ENCODE measurements at places on chromosomes 1 and 21.

DNA sequence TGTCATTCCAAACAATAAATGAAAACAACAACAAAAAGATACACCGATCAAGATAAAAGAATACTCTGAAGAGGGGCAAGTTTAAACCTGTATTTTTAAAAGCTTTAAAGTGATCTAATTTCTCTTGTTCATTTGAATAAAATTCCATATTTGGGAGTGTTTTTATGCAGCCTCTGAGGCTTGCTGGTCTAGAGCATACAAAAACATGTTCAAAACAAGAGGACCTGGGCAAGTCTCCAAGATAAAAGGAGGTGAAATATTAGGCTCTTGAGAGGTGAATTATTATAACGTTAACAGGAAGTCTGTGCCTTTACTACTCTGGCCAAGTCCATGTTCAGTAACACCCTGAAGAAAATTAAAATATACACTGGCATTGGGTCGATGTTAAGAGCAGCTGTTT lies 20.1 kb downstream of the URB1 start:
- no peak for DNase-seq

- no peak for DNase-seq
Observed at GRCh38 chr1:160911441-160911840, 26.5 kb upstream of the ITLN1 start.

GRCh38 chr21:38958323-38958705 lies 152.6 kb downstream of the ETS2 start:
- DNase-seq = no peak

GRCh38 chr1:46996659-46997281 lies 26.7 kb upstream of the CYP4X1 start:
- no peak for DNase-seq

GRCh38 chr1:30305519-30305918 lies 417.9 kb downstream of the MATN1 start:
- no peak for DNase-seq

- DNase-seq = no peak
Observed at GRCh38 chr1:172452536-172453152, 8.8 kb upstream of the PIGC start.

DNA sequence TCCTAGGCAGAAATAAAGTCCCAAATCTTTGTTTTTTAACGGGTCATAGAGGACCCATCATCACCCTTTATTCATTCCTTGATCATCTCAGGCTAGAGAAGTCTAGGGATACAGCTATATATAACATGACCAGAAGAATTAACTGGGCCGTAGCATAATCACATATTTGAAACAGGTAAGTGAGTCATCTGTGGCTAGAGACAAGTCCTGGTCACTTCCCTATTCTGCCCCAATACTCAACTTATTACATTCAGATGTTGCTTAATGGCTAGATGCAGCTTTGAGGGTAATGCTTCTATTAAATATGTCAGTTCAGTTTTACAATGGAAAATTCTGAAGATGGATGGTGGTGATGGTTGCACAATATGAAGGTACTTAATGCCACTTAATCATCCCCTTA lies 47.0 kb downstream of the EXO1 start:
- DNase-seq = no peak

DNA sequence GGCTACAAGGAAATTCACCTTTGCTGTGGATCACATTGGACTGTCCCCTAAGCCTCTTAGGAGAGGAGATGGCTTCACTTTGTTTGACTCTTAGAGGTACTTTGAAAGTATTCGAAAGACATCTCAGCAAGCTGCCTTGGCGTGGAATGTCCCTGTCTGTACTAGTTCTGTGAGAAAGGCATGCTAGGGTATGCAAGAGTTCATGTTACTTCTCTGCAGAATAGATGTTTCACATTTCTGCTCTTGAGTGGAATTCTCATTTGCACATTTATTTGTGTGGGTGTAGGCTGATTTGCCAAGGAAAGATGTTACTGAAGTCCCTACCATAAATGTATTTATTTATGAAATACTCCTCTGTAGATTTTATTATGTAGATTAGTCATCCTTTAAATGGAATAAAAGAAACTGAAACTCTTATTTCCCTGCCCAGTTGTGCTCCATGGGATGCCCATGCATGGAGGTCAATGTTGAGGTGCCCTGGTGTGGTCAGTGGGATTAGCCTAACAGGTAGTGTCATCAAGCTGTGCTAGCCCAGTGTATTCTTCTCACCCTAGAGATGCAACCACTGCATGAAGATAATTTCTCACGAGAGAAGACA lies 13.8 kb downstream of the MIA3 start:
- DNase-seq = no peak

- DNase-seq = no peak
Observed at GRCh38 chr1:232810856-232811255, 5.6 kb downstream of the MAP10 start.

DNA sequence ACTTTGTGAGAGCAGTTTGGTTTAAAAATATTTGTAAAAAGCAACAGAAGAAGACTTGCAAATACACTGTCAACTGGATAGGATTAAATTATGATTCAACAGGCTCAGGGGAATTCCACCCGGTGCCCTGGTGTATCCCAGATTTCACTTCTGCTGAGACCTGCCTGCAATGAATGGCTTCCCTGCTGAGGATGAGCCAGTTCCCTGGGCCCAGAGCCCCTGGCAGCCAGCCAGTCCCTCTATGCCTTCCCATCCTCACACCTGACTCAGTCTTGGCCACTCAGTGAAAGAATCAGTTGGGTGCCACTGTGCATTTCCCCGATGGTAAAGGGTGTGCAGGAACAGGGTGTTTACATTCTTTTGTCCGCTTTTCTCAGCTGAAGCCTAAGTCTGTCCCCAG lies 64.4 kb downstream of the KCTD3 start:
- no peak for DNase-seq

DNA sequence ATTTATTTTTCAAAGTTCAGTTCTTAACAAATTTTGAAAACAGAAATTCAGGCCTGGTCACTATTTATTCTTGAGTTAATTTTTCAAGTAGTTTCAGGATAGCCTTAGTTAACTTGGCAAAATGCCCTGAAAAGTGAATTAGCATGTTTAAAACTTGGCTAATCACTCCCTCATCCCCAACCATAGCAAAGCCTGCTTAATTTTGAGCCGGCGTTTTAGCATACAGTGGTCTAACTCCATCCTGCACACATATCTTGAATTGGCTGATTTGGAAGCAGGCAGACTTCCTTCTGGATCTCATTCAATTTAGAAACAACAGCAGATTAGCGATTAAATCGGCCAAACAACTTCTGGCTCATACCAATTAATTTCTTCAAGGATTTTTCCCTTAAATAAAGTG lies 439.2 kb downstream of the PTBP2 start:
- DNase-seq = no peak

All from stimulated activated CD4-positive, alpha-beta T cell treated with anti-CD3 and anti-CD28 coated beads, Interleukin-1b, Interleukin-23, amount 100 ng/mL, for 4 hours (primary cell).